GM23338 (cell line): ENCODE measurements at places on chromosomes 13 and 19.

- DNase-seq: no peak
Measured at GRCh38 chr13:23443878-23444277, 10.4 kb upstream of the SACS start.

GRCh38 chr19:2764945-2765344 lies 18.1 kb downstream of the SGTA start:
- no peak for DNase-seq

DNA sequence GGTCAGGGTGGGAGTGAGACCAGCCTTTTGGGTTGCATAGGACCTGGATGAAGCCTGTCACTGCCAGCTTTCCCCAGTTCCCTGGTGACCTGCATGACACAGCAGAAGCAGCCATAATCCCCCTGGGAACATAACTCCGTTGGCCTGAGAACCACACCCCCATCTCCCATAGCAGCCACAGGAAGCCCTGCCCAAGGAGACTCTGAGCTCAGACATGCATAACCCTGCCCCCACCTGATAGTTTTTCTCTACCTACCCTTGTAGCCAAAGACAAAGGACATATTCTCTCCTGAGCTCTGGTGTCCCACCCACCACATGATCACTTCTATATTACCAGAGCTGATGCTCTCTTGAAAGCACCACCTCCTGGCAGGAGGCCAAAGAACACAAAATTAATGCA lies 413.5 kb upstream of the HTR2A start:
- no peak for DNase-seq

GRCh38 chr13:91609353-91609752 lies 210.9 kb downstream of the GPC5 start:
- DNase-seq: no peak
